ENCODE measurements at places on chromosomes 5 and 9.
A peak's percentile ranks its signal among the peaks of the same experiment; 100 is the strongest.

DNA sequence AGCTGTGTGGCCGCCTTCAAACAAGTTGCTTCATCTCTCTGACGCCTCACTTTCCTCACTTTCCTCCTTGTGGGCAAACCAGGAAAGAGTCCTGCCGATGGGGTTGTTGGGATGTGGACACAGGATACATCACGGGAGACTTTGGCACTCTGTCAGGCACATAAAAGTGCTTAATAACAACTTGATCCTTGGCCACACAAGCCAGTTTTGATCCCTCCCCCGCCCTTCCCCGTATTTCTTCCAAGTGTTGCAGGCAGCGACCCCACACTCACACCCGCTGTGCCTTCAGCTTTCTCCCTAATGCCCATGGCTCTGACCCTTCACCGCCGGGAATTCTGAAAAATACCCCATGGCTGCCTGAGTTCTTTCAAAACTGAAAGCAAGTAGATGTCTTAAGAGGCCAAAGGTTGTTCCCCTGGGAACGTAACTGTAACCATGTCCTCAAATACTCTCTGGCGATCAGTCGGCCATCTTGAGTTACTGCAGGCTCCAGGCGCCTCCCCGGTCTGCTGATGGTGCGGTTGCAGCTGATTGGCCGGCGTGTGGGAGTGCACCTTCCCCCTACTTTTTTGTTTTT is 59.8 kb downstream of the ARHGEF37 start:
- peak; percentile 80 for DNase-seq

GRCh38 chr9:112048924-112049691 is 126.0 kb downstream of the SUSD1 start:
- DNase-seq = no peak

DNA sequence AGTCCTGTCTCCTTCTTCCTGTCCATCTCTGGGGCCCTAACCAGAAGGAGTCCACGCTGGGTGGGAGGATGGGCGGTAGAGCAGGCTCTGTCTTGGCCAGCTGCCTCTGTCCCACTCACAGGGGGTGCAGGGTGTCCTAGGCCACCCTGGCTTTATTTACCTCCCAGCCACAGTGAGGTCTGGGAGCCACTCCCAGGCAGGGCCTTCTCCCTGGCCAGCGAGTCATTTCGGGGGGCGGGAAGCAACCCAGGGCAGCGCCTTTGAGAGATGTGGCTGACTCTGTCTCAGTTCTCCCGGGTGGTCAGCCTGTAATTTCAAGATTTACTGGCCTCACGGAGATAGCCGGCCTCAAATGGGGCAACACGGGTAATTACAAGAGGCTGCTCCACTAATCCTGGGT is 67.4 kb upstream of the PTCH1 start:
- no peak for DNase-seq

GRCh38 chr5:133924221-133924920 is 44.1 kb downstream of the C5orf15 start:
- no peak for DNase-seq

DNA sequence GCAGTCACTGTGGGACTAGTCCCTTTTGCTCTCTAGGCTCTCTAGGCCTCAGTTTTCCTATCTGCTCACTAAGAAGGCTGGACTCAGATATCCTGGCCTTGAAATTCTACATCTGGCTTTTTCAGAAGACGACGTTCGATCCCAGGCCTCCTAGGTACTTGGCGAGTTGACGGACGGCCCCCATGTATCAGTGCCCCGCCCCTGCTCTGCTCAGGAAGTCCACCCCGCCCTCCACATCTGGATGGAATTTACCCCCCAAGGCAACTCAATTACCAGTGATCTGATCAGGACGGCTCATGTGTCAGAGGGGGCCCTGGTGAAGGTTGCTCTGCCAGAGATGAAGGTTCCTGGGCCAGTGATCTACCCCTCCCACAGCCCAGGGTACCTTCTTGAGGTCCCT is 44.1 kb upstream of the SYNPO start:
- no peak for DNase-seq

DNA sequence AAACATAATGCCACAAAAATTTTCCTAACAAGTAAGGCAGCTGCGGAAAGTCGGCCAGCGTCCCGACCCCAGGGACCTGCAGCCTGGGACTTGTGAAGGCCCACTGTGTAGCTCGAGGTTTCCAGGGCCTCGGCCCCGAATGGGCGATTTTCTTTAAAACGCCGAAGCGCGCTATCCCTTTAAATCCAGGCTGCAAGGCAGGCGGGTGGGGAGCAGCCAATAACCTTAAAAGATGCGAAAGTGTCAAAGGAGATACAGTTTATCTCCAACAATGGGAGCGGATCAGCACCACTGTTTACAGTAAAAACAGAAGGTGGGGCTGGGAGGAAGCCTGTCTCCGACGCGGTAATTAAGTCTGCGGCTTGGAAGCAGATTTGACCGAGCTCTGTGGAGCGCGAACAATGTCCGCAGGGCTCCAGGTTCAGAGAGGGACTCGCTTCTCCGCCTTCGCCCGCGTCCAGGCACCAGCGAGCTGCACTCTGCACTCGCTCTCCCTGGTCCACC is 1.7 kb upstream of the ZSWIM6 start:
- DNase-seq = peak; percentile 27

GRCh38 chr9:5853617-5854016 is 20.7 kb upstream of the ERMP1 start:
- DNase-seq = no peak

GRCh38 chr5:133385346-133385745 is 227.0 kb downstream of the FSTL4 start:
- no peak for DNase-seq

GRCh38 chr9:89684912-89685636 is 80.3 kb downstream of the GADD45G start:
- DNase-seq = no peak

DNA sequence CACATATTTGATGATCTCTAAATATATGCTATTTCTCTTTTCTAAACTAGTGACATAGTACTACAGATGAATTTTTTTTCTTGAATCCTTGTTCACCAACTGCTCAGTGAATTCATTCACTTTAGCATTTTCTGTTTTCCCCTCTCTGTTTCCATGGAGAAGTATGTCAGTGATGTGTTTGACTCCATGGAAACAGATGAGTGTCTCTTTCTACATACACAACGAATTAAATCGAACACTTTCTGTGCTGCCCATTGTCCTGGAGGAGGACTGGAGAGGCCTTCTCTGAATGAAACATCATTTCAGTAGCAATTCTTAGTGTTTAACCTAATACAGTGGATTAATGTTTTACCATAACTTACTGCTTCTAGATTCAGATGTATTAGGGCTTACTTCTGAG is 9.5 kb downstream of the INVS start:
- peak; percentile 50 for DNase-seq

DNA sequence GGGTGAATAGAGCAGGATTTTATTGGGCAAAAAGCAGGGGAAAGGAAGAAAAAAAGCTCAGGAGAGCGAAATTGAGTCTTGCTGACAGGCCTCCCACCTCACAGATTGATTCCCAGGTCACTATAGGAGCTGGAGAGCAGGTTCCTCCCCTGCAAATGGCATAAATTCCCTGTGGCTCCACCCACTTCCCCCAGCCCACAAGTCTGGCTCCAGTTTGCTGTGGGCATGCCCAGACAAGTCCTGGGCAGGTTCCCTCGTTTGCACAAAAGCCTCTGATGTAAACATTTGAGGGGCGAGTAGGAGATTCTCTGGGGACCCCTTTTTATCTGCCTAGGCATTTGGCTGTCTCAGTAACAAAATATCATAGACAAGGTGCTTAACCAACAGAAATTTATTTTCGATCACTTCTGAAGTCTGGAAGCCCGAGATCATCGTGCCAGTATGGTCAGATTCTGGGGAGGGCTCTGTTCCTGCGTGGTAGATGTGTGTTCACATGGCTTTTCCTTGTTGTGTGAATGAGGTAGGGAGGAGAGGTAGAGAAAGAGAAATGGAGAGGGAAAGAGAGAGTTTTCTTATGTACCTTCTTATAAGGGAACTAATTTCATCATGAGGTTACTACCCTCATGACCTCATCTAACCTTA is 614.5 kb downstream of the MAT2B start:
- no peak for DNase-seq
